Left renal cortex interstitium (tissue), 4 donors: ENCODE measurements at places on chromosomes 2 and 18.

DNA sequence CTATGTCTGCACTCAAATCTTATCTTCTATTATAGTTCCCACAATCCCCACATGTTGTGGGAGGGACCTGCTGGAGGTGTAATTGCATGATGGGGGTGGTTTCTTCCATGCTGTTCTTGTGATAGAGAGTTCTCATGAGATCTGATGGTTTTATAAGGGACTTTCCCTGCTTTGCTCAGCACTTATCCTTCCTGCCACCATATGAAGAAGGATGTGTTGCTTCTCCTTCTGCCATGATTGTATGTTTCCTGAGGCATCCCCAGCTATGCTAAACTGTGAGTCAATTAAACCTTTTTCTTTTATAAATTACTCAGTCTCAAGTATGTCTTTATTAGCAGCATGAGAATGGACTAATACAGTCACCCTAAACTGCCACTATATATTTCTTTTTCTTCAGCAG, 79.1 kb downstream of the SH3YL1 start:
- no peak for DNase-seq

DNA sequence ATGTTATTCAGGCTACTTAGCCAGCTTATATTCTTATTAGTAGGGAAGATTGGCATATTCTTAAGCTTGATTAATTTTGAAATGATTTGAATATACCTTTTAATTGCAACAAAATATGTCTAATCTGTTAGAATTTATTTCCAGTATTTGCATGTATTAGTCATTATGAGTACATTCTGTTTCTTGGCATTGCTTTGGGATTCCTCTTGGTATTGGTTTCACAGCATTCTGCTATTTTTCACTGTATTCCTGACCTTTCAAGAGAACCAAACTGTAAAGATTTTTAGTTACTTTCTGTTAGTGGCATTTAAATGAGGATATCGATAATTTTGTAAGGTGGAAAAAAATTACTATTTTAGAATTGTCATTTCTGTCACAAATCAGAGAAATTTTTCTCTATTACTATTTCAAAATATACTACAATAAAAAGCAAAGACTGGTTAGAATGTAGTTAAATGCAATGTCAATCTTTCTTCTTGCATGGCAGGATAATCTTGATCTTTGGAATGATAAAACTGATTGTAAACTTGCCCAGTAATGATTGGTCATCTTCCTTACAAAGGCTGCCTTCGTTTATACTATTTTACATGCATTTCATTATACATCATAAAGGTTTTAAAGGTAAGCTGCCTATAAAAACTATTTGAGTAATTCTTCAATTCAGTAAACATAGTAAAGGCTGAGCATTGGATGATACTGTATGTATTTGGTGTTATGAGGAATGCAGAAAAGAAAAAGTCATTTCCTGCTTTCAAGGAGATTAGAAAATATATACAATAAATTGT, 86.1 kb downstream of the SLC4A10 start:
- DNase-seq, result no peak

DNA sequence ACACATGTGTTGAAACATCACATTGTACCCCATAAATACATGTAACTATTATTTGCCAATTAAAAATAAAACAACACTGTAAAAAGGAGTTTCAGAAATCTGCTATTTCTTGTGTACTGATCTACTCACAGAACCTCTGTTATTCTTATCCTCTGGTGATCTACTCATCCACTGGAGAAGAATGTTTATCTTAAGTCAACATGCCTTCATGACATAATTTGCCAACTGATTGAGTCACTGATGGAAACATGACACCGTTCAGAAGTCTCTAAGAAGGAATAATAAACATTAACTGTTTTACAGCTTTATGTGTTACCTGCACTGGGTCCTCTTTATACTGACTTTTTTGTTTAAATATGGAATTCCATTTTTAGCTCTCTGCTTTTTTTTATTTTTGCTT, 555.2 kb downstream of the DCDC2C start:
- DNase-seq, result no peak

GRCh38 chr2:38743672-38744398, 7.3 kb downstream of the SRSF7 start:
- DNase-seq, result no peak

- DNase-seq, result no peak
Observed at GRCh38 chr2:167335541-167335992, 447.3 kb downstream of the XIRP2 start.

GRCh38 chr18:8703781-8704301, 1.5 kb upstream of the MTCL1 start:
- no peak for DNase-seq

GRCh38 chr18:44816477-44816876, 135.8 kb downstream of the SETBP1 start:
- no peak for DNase-seq

DNA sequence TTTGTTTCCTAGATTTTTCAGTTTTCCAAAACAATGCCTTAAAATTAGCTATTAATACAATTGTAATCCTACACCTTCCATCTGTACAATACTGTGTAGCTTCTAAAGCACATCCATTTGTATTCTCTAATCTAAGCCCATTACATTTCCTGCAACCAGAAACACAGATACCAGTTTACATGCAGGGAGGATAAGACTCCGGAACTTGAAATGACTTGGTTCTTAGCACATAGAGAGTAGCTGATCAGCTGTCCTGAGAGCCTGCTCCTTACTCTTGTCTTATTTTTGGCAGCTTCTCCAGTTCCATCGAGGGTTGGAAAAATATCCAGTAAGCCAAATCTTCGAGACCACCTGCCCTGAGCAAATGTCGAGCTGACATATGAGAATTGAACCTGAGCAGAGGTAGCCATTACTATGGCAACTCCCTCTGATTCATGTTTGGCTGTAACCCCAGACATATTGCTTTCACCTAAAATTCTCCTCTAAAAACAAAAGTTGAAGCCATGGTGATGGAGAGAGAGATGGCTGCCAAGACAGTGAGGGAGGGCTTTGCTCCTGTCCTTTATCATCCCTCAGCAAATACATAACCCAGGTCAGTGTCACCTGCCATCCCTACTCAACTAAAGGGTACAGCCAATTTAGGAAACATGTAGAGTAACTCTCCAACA, 542.8 kb downstream of the IRS1 start:
- DNase-seq, result no peak

- DNase-seq, result no peak
Observed at GRCh38 chr2:158006961-158007719, 94.5 kb upstream of the UPP2 start.

DNA sequence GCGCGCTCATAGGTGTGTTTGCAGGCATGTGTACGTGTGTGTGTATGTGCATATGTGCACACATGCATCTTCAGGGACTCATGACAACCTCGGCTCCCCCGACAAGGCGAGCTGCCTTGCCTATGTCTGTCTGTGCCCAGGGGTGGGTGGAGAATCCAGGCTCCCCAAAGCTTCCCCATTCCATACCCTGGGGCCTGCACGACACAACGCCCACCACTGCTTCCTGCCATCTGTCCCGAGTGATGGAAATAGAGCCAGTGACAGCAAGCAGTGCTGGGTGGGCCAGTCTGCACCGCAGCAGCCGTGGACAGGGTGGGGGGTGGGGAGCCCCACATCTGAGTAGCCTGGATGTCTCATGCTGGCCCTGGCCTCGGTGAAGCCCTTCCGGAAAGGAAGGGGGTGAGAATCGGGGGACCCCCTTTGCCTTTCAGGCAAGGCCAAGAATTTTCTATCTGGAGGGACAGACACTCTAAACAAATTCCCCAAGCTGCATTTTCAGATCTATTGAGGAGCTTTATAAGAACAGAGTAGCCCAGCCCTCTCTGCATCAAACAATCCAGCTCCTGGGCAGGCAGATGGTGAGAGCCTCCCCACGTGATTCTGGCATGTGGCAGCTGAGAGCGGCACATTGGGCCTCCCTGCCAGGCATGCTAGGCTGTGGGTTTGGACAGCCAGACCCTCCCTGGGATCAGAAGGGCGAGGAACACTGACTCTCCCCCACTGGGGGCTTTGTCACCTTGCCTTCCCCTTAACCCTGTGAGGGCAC, 4.9 kb downstream of the KCNIP3 start:
- DNase-seq, result no peak

GRCh38 chr2:69060938-69061501, 48.0 kb downstream of the ANTXR1 start:
- no peak for DNase-seq

DNA sequence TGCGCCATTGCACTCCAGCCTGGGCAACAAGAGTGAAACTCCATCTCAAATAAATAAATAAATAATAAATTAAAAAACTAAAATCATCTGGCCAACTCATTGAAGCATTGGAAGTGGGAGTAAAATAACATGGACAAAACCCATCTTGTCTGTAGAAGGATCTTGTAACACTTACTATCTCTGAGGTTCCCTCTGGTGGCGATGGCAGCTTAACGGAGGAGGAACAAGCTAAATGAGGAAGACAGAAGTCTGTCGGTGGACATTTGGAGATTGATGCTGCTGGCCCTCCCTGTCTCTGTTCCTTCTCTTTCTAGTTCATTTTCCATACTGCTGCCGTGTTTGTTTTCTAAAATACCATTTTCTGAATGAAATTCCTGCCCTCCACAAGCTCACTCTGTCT, 43.4 kb downstream of the ZCCHC2 start:
- DNase-seq, result no peak

GRCh38 chr2:57809230-57809629, 237.4 kb upstream of the VRK2 start:
- no peak for DNase-seq

GRCh38 chr2:226703514-226703913, 96.1 kb downstream of the IRS1 start:
- no peak for DNase-seq

DNA sequence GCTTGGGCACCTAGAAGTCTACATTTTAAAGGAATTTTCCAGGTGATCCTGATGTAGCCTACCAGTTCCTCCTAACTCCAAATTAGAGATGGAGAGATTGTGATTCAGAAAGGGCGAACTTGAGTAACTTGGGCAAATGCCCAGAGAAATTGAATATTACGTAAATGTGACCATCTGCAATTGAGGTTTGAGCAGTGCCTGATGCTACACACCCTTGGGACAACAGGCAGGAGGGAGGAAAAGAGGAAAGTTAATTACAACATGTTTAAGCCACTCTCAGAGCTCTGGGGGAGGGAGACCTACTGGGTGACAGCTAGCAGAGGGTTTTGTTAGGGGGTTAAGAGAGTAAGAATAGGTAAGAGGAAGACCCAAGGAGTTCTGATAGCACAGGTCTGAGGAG, 208.9 kb downstream of the LPIN1 start:
- DNase-seq, result no peak

- no peak for DNase-seq
Observed at GRCh38 chr18:58566556-58567292, 62.2 kb downstream of the ALPK2 start.

GRCh38 chr18:48803518-48803917, 147.2 kb downstream of the SMAD7 start:
- no peak for DNase-seq

GRCh38 chr2:238388794-238389193, 37.9 kb upstream of the ASB1 start:
- DNase-seq, result no peak

DNA sequence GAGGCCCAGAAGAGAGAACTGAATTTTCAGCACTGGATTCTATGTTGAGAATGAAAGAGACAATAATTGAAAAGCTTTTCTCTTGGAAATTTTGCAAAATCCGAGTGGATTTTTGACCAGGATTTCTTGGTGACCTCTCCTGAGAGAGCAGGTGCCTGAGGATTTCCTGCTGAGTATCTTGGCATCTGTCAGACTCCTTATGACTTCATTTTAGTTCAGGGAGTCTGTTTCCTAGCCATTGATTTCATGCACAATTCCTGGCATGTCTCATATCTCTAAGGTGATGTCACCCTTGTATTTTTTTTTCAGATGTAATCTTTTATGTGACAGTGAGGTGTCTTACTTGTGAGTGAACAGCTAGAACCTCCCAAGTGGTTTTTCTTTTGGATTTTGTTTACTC, 195.9 kb downstream of the NEDD4L start:
- DNase-seq, result no peak

DNA sequence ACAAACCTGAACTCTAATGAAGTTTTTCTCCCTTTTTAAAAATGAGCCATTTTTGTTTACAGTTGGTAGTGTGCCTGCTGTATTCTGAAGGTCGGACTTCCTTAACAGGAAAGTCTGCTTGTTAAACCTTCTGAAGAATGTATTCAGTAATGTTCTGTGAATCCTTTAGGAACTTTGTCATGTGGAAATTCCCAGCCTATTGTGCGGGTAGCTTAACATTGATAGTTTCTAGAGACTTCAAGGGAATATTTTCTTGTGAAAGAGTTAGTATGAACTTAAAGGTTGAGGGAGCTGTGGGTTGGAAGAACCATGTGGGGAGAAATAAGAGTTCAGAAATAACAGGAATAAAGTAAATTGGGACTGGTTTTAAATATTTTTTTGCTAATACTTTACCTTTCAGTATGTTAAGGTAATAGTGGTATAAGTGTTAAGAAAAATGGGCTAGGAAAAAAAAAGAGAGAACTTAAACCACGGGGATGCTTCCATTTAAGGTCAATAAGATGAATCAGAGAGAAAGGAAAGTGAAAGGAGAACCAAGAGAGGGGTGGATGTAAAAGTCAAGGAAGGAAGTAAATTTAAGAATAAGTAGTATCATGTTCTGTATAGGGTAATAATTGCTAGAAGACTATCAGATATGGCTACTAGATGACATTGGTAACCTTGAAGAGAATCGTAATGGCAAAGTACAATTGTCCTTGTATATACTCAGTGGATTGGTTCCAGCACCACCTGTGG, 90.5 kb downstream of the PMS1 start:
- no peak for DNase-seq
